ENCODE measurements at places on chromosomes 2 and 18. TPM values are rescaled to one million over a fixed set of nuclear protein-coding genes. Genes with fewer than 3 reads are reported as not detected.

TCF23 gene
- polyA plus RNA-seq = 0.86 TPM

CTNNA2 gene
- polyA plus RNA-seq = 0.32 TPM

RESP18 gene
- not detected for polyA plus RNA-seq

RABL2A gene
- 20.3 TPM for polyA plus RNA-seq

CCL20 gene
- not detected for polyA plus RNA-seq

DYNC2LI1 gene
- 16.7 TPM for polyA plus RNA-seq

DNA sequence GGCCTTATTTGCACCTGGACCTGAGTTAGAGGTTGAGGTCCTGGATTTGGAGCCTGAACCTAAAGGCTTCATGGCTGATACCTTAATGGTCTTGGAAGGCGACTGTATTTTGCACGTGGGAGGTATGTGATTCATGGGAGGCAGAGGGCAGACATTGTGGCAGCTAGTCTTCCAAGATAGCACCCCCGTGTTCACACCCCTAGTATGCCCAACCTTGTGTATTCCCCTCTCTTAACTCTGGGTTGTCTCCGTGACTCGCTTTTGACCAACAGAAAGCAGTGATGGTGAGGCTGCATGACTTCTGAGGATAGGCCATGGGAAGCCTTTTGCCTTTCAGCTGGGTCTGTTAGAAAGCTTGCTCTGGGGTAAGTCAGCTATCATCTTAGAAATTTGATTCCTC is 45.8 kb upstream of the HAAO start:
- no peak for DNase-seq

DNA sequence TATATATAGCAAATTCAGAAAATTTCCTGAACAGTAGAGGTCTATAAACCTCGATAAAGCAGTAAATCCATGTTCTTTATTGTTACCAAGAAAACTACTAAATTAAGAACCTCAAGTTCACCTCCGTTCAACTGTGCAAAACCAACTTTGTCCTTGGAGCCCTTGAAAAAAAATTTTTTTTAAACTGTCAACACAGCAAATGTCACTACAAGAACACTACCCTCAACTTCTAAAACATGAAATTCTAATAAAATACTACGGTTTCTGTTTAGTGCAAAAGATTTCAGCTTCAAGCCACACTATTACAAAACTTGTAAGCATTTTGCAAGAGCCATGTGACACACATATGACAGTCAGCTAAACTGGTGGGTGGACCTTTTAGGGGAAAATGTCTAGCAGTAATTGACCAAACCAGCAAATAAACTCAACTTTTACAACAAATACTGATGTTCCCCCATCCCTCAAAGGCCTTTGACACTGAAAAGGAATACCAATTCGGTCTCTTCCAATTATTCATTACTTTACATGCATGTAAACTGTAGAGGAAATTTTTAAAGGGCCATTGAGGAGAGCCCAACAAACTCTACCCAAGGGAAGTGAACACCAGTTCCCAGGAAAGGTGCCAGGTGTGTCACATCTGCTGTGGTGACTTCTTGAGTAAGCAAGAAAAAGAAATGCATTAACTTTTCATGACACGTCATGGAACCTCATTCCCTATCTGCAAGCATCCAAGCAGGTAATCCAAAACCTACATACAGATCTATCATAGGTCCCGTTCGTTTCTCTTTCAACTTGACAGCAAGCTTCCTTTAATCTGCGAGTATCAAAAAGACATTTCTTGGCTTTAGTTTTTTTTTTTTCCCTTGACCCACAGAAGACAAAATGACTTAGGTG is 1.4 kb downstream of the RAB1A start:
- peak; percentile 51 for DNase-seq

- DNase-seq = no peak
These were observed 18.4 kb upstream of the TCF7L1 start for GRCh38 chr2:85114586-85115330.

DNA sequence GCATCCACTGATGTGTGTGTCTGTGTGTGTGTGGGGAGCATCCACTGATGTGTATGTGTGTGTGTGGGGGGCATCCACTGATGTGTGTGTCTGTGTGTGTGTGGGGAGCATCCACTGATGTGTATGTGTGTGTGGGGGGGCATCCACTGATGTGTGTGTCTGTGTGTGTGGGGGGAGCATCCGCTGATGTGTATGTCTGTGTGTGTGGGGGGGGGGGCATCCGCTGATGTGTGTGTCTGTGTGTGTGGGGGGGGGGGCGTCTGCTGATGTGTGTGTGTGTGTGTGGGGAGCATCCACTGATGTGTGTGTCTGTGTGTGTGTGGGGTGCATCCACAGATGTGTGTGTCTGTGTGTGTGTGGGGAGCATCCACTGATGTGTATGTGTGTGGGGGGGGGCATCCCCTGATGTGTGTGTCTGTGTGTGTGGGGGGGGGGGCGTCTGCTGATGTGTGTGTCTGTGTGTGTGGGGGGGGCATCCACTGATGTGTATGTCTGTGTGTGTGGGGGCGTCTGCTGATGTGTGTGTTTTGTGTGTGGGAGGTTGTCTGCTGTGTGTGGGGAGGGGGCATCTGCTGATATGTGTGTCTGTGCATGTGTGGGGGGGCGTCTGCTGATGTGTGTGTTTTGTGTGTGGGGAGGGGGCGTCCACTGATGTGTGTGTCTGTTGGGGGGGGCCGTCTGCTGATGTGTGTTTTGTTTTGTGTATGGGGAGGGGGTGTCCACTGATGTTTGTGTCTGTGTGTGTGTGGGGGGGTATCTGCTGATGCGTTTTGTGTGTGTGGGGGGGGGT is 125.9 kb downstream of the NFATC1 start:
- no peak for DNase-seq

DNA sequence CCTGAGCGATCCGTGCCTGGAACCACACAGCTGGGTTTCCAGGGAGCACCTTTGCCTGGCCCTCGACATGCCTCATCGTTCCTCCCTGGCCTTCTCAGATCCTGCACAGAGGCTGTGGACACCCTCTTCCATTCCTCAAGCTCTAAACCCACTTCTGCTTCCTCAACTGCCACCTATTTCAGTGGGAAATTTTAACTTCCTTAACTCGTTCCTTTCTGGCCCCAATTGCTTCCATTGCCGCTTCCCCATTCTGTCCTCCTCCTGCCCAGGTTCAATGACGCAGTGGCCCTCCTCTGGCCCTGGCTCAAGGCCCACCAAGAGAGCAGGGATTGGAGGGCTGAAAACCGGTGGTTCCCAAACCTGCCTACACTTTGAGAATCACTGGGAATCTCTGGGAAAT is 4.8 kb upstream of the B3GNT7 start:
- no peak for DNase-seq

DNA sequence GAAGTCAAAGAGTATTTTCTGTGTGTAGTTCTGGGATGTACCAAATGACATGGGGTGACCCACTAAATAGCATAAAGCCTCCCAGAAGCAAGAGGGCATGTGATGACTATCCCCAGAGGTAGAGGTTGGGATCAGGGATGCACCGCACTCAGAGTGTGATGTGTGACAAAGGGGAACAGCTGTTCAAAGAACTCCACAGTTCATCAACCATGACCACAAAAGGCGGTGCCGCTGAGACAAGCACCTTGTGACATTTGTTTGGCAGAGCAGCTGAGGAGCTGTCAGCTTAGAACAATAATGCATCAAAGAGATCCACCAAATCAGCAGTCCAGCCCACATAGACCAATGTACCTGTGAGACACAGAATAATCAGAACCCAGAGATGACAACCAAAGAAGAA is 81.3 kb downstream of the VWC2L start:
- DNase-seq = no peak

DNA sequence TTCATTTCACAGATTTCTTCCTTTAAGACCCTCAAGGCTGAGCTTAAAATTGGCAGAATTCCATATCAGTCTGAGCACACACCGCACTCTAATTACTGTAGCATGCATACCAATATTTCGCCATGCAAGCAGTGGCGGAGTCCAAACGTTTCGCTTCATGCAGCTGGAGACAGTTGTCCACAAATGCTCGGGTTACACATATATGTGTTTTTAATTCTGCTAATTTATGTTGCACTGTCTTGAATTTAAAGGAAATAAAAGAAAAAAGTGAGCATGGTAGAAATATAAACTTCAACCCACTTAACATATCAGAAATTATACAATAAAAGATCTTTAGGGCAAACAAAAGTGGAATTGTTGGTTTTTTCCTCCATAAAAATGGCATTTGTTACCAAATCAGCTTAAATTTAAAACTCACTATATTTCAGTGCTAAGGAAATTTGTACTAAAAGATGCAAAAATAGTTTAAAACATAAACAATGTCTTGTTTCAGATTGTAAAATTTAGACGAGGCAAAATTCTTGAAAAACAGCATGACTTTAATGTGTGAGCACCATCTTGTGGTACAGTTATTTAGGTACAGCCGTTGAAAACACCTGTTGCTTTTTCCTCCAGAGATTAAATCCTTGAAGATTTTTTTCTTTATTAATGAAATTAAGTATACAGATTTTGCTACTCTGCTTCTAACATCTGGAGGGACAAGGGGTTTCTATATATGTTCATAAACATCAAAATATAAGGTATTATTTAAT is 24.1 kb upstream of the KANSL1L start:
- peak; percentile 54 for DNase-seq

- no peak for DNase-seq
These were observed 15.6 kb downstream of the ARHGEF33 start for GRCh38 chr2:38905251-38905650.

DNA sequence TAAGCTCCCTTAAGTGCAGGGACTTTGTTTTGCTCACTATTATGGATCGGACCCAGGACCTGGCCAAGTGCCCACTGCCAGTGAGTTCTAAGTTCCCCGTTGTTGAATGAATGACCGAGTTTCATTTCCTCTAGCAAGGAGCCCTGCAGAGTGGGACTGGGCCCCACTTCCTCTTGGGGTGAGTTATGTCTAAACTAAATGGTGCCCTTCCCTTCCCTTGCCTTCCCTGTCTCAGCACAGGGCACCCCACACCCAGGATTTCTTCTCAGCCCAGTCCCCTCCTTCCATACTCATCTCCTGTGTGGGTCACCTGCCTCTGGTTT is 195.3 kb upstream of the HS6ST1 start:
- no peak for DNase-seq

GRCh38 chr2:8469709-8470493 is 212.0 kb upstream of the ID2 start:
- DNase-seq = no peak

DNA sequence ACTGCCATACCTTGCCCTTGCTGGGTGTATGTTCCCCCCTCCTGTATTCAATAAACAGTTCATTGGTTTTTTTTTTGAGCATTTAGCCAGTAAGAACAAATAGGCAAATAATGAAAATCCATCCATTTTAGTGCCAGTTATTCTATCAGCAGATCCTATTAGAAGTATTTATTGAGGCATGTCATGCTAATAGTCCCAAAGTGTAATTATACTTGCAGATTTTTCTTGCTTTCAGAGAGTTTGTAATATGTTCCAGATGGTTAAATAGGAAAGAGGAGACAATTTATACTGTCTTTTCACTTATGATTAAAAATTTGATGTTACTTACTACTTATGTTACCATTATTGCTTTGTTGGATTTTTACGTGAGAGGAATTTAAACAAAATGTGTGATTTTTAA is 127.6 kb downstream of the NCOA1 start:
- DNase-seq = no peak

DNA sequence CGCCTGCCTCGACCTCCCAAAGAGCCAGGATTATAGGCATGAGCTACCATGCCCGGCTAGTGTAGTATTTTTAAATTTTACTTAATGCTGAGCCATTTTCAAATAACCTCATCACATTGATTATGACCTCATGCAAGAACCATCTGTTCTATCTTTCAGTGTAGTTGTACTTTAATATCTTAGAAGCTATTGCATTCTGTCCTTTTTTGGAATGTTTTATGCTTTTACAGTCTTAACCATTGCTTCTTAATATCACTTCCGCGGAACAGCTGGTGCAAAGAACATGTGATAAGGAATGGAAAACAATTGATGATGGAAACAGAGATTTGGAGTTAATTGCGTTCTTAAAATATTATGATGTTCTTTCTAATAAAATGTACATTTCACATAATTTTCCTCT is 2.7 kb downstream of the GEN1 start:
- DNase-seq = no peak

- DNase-seq = no peak
These were observed 193.8 kb downstream of the TSN start for GRCh38 chr2:121949271-121949670.

DNA sequence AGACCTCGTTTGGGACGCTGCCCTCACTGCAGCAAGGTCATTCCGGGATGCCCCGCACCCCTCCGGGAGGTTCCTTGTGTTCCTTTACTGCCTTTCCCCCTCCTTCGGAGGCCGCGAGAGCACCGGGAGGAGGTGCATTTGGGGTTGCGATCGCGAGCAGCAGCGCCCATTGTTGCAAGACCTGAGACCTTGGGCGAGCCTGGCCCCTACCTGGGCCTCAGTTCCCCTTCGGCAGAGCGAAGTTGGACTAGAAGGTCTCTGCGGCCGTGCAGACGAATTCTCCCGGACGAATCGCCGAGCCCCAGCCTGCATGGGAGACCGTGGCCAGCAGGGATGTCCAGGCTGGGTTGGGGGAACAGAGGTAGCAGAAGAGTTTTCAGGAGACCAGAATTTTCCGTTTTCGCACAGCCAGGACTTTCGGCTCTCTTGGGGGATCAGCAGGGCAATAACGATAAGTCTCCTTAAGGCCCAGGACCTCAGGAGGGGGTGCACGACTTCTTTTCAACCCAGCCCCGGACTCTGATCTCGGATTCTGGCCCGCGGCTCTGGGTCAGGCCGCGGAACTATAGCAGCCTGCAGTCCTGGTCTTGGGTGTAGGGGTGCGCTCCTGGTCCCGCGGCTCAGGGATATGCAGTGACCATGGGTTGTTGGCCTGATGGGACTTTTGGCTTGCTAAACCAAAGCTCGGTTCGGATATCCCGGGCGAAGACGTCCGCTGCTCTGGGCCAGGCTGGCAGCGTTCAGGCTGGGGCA is 2.8 kb downstream of the GDF7 start:
- DNase-seq = no peak

- no peak for DNase-seq
These were observed 709.8 kb upstream of the FANCL start for GRCh38 chr2:58950795-58951462.

DNA sequence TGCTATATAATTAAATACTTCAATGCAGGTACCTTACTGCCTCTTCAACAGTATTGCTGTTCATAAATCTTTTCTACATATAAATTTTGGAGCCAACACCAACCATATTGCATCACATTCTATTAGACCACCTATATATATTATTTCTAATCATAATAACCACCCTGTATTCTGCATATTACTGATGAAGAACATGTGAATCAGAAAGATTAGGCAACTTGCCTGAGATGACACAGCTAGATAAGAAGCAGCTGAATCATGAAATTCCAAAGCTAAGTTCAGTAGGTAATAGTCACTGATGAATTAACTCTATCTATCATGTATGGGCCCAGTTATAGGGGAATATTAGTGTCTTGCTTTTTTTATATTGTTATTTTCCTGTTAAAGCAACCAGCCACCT is 161.8 kb downstream of the AGPS start:
- DNase-seq = no peak

Data from muscle of back (tissue), 13 donors.